MV-4-11 (cell line): ENCODE measurements at places on chromosomes 12 and 14.

DNA sequence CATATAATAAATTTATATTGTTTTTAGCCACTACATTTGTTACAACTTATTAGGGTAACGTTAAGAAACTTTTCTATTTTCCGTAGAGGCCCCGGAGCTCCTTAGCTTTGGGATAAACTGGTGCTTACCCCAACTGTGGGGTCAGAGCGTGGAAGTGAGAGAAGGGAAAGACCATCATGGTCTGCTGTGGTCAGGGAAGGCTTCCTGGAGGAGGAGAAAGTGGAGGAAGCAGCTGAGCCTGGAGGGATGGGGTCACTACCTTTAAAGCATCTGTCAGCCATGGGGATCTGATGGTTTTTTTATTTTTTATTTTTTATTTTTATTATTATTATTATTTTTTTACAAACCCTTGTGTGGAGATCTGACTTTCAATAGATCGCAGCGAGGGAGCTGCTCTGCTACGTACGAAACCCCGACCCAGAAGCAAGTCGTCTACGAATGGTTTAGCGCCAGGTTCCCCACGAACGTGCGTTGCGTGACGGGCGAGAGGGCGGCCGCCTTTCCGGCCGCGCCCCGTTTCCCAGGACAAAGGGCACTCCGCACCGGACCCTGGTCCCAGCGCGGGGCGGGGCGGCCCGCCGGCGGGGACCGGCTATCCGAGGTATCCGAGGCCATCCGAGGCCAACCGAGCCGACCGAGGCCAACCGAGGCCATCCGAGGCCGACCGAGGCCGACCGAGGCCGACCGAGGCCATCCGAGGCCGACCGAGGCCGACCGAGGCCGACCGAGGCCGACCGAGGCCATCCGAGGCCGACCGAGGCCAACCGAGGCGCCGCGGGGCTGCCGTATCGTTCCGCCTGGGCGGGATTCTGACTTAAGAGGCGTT lies 1101.2 kb upstream of the TMEM132C start:
- DNase-seq = peak; percentile 80

DNA sequence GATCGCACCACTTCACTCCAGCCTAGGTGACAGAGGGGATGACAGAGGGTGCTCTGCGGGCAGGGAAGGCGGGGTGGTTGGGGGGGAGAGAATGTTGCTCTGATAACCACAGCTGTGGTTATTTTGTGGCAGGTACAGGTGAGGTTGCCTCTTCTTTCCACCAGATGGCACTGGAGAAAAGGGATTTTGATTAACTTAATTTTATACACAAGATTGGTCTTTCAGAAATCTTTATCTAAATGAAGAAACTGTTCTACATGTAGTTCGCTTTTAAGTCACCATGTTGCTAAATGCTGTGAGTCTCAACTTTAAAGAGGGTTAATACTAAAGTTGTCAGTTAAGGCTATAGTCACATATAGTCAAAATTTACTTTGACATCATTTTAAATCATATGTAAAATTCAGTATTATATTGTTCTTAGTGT lies 25.7 kb downstream of the FGF23 start:
- DNase-seq = peak; percentile 1

DNA sequence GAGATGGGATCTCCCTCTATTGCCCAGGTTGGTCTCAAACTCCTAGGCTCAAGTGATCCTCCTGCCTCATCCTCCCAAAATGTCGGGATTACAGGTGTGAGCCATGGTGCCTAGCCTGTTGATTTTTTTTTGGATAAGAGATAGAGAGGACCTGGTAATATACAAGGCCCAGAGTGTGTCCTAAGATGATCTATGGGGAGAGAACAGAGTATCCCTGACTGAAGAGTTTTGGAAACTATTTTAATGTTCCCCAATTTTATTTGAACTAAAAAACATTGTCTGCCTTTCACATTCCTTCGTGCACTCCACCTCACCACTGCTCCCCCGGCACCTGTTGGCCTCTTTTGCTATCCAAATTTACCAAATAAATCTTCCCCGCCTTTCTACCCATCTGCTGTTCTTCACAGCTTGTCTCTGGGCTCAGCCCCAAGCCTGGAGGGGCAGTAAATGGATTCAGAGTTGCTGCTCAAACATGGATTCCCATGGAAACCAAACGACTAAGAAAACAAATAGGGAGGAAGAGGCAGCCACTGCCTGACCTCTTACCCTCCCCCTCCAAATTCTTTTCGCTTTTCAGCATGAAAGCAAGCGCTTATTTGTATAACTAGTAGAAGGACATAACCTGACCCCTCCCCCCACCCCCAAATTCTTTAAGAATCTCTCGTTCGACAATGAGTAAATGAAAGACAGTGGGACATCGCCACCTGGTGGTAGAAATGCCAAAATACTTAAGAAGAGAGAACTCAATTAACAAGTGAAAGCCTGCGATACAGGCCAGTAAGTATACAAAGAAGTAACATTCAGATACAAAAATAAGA lies 22.6 kb downstream of the OR10G3 start:
- peak; percentile 64 for DNase-seq

DNA sequence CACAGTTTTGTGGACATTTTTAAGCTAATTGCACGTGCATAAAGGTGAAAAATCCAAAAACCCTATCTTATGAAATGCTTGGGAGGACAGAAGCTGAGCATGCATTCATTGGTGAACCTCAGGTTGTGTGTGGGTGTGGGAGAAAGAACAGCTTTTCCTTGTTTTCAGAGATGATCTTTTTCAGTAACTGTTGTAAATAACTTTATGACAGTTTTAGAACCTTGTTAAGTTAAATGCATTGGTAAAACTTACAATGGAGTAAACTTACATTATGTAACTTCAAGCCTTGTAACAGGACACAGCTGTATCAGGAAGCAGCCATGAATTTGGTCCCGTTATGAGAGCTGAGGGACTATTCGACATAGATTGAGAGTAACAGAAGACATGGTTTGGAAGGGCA lies 587.4 kb downstream of the GALC start:
- no peak for DNase-seq

DNA sequence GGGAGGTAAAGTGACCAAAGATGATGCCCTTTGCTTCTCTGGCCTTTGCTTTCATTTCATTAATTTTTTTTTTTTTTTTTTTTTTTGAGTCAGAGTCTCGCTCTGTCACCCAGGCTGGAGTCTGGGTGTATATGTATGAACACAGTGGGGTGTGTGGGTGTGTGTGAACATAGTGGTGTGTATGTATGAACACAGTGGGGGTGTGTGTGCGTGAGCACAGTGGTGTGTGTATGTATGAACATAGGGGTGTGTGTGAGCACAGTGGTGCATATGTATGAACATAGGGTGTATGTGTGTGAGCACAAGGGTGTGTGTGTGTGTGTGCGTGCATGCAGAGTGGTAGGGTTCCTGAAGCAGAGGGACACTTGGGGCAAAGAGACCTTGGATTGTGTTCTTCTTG lies 9.6 kb downstream of the KLC1 start:
- DNase-seq = no peak

- no peak for DNase-seq
These were observed 51.7 kb downstream of the ATP23 start for GRCh38 chr12:57993030-57993429.

DNA sequence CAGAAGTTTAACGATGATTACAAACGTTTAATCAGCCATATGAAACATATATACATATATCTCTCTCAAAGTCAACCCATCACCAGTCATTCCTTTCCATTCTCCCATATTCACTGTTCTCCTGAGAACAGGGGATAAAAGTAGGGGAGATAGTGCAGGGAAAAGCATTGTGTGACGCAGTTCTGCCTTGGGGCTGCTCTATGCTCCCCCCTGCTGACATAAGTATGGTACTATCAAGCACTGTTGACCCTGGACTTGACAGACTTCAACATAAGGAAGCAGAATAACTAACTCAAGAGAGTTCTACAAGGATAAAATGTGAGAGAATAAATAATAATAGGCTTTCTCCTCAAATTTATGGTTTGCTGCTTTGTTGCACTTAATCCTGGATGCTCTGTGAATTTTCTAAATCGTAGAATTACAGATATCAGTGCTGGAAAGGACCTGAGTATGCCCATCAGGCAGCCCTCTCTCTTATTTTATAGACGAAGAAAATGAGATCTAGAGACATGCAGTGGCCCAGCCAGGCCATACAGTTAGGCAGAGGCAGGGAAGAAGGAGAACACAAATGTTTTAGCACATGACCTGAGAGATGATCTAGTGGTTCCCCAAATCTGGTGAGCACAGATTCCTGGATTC lies 87.2 kb downstream of the SCN8A start:
- peak; percentile 50 for DNase-seq

DNA sequence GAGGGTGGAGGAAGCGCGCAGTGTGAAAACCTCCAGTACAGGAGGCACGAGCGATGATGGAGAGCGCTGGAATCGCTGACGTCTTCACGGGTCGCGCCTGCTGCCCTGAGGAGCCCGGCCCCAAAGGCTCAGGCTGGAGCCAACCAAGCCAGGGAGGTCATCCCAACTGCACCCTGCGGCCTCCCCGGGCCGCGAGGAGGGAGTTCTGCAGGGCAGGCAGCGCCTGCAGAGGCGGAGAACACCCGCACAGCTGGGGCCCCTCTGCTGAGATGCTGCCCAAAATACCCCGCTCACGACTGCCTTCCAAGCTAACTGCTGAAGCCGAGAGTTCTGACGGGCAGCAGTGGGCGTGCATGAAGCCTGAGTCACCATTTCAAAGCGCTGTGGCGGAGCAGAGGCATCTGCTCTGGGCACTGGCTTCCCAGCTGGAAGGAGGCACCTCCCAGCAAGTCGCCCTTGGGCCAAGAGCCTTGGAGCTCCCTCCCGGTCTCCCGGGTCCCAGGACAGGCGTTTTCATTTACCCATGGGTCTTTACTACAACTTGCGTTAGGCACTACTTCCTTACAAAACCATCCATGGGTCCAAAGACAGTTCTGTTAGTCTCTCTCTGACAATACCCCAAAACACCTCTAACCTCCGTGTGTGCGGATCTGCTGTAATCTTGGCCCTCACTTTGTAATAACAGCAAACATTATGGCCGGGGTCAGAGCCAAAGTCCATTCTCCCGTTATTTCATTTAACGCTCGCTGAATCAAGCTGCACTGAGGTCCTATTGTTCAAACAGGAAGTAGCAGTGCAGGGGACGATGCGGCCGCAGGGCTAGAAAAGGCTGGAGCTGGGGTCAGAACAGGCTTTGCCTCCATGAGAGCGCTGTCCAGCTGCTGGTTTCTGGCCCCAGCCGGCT lies 60.1 kb upstream of the RIMBP2 start:
- peak; percentile 38 for DNase-seq

- no peak for DNase-seq
These were observed 67.5 kb downstream of the RTN1 start for GRCh38 chr14:59803052-59803540.

GRCh38 chr12:5593998-5594397 lies 162.1 kb downstream of the NTF3 start:
- no peak for DNase-seq

- no peak for DNase-seq
These were observed 63.9 kb downstream of the DENND5B start for GRCh38 chr12:31527083-31527482.

DNA sequence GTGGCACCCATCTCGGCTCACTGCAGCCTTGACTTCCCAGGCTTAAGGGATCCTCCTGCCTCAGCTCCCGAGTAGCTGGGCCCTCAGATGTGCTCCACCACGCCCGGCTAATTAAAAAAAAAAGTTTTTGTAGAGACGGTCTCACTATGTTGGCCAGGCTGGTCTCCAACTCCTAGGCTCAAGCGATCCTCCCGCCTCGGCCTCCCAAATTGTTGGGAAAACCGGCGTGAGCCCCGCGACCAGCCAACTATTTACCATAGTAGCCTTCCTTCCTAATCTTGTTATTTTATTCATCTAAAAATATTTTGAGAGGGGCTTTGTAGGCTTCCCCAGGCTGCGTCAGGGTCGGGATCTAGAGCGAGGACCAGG lies 25.4 kb upstream of the YY1 start:
- no peak for DNase-seq

DNA sequence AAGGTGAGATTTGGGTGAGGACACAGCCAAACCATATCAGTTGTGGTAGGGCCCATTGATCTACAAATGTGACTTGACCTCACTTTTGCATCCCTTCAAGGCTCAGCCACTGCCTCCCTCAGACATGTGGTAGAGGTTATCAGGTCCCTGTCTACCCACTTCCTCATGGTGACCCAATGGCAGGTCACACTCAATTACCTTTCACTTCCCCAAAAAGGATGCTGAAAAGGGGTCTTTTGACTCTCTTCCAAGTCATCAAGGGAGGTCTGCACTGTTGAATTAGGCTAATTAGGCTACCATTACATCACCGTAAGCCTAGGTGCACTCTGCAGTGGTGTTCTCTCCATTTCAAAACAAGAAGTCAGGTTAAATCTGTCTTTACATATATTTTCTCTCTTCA lies 22.6 kb upstream of the DRAM1 start:
- peak; percentile 75 for DNase-seq

DNA sequence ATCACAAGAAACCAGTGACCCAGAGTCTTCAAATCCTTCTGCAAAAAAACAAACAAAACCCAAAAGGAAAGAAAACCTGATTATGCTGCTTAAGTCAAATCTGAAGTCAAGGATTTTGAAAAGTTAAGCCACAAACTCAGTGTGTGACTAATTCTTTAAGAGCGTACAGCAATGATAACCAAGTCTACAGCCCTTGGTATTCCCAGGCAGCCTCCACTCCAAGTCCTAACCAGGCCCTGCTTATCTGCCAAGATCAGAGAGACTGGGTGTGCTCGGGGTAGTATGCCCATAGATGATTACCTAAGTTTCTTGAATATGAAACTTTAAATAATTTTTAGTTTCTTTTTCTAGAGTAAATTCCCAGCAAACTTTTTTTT lies 13.1 kb downstream of the PGAM5 start:
- DNase-seq = no peak

GRCh38 chr12:117273091-117273490 lies 82.8 kb upstream of the FBXO21 start:
- DNase-seq = no peak

- no peak for DNase-seq
These were observed 320.5 kb downstream of the PRKD1 start for GRCh38 chr14:29607169-29607568.

DNA sequence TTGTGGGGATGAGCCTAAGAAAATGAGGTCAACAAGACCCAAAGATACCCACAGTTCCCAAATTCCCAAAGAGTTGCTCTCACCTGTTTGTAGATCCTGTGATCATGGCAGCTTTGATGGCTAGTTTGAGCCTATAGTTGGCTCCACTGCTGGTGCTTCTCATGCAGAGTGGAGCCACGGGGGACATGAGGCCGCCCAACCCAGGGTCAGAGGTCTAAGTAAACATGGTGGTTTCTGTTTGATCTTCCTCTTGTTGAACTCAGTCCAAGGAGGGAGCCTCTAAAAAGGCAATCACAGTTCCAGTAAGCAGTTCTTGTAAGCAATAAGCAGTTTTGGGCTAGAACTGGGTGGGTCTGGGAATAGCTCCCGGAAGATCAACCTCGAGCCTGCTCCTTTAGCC lies 125.6 kb upstream of the DHRS4 start:
- DNase-seq = no peak

- peak; percentile 41 for DNase-seq
These were observed 8.8 kb upstream of the SP7 start for GRCh38 chr12:53344824-53345485.

DNA sequence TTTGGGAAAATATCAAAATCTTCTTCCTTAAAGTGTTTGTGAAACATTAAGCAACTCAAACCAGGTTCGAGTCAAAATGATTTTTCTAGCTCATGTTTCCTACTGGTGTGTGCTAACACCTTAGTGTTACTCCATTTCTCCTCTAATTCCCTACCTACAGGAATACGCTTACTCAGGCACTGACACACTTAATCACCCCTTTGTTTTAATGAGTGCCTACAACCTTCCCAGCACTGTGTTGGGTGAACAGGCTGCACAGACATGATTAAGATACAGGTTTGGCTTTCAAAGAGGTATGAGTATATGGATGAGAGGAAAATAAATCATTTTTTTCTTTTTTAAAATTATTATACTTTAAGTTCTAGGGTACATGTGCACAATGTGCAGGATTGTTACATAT lies 15.6 kb upstream of the PZP start:
- DNase-seq = no peak

- DNase-seq = no peak
These were observed 28.8 kb downstream of the POLE start for GRCh38 chr12:132658149-132658894.
